ENCODE measurements at places on chromosomes 1 and 21.

DNA sequence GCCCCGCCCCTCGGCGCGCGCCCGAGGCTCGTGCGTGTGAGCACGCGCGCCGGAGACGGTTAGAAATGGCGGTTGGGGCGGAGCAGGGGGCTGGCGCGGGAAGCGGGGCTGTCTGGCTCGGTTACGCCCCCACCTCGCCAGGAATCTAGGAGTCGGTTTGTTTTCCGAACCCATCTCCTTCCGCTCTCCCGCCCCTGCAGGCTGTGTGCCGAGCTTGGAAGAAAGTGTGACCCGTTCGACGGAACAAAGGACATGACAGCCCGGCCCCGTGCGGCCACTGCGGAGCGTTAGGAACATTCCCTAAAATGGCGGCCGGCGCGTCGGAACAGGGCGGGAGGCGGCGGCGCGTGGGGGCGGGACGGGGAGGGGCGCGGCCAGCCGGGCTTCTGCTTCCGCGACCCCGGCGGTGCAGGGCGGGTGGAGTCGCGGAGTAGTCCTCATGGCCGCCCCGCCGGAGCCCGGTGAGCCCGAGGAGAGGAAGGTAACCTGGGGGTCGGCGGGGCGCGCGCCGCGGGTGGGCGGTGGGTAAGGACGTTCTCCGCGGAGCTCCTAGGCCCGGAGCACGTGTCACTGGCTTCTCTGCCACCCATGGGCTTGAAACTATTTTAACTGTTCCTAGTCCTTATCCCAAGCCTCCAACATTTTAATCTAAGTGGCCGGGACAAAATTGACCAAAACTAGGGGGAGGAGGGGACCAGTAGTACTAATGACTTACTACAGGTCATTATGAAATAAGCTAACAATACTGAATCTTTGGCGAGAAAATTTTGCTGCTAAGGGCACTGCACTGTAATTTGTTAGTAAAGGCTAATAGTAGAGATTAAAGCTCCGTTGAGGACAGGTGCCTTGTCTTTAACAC, at the start of gene COX20:
COX20 (plus strand) TSS at position 383 of the 859 bp plus-strand sequence; CDS start at position 440, 57 bp downstream.
- peak; percentile 93 for DNase-seq

DNA sequence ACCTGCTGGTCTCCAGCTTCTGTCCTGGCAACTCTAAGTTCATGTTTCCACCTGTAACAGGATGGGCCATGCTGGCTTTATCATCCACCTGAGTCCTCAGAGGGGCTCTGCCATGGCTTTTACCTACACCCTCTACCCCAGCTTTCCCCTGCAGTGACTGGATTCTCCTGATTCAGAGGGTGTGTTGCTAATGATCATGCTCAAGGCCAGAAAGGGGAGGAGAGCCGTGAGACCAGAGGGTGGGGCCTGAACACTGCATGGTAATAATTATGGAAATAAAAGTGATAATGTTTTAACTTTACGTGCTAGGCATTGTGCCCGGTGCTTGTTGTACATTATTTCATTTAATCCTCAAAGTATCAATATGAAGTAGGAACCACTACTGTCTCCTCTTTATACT, 53.3 kb downstream of the CNIH3 start:
- no peak for DNase-seq

GRCh38 chr1:59879996-59880505, 46.5 kb downstream of the CYP2J2 start:
- no peak for DNase-seq

DNA sequence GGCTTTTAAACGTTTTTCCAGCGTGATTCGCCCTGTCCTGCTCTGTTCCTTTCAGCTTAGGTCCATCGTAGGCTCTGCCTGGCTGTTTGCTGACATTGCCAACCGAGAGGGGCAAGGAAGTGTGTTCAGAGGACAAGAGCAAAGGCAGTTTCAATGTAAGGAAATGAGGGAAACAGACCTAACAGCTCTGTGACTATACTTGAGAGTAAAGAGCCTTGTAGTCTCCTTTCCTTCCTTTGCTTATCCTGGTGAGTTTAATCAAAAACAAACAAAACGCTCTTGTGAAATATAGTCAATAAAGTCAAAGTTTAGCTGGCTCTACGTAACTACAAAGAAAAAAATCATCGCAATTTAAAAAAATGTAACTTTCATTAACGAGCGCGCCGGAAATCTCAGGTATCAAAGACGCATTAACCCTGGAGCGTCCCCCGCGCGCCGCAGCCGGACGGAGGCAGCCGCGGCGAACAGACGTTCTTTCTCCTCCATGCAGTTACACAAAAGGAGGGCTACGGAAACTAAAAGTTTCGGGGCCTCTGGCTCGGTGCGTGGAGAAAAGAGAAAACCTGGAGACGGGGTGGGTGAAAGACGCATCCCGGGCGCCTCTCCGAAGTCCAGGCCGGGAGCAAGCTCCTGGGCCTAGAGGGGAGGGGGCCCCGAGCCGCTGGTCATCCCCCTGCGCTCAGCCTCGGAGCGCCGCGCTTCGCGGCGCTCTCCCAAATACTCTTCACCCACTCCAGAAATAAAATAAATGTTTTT, 617 bp upstream of the ADGRL2 start:
- peak; percentile 85 for DNase-seq

DNA sequence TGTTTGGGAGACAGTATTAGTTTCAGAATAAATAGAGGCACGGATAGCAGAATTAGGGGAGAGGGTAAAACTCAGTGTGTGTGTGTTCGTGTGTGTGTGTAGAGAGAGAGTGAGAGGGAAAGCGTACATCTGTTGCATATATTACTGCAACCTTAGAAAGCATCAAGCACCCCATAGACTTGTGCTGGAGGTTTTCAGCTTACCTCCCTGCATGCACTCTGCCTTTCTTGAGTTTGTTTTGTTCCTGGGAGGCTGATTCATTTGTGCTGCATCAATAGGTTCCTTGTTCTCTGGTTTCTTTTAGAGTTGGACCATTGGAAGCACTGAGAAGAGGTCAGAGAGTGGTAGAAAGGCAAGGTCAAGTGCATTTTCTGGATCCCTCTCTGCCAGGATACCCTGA, 104.4 kb upstream of the KCNK1 start:
- DNase-seq = no peak

GRCh38 chr1:165187031-165188009, 169.2 kb downstream of the LMX1A start:
- no peak for DNase-seq

- DNase-seq = no peak
These were observed 310.5 kb downstream of the S1PR1 start for GRCh38 chr1:101547357-101547756.

- no peak for DNase-seq
These were observed 1.8 kb downstream of the LMX1A start for GRCh38 chr1:165354739-165355138.

- no peak for DNase-seq
These were observed 4.9 kb upstream of the S100A8 start for GRCh38 chr1:153395776-153396175.

DNA sequence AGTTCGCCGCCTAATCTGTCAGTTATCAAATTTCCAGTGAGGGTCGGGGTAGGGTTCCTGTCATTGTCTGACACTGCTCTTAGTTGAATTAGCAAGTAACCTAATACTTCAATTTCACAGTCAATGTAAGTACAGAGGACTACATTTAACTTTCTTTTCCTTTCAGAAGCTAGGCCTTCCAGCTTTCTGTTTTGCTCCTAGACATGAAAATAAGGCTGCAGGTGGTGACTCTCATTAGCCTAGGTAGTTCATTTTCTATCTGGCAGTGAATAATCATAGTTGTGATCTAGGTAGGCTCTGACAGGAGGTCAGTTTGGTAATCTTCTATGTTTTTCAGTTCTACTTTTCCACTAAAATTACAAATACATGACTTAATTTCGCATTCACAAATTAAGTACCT, 783.1 kb downstream of the MRPL39 start:
- no peak for DNase-seq

GRCh38 chr1:228933753-228934152, 198.5 kb downstream of the RHOU start:
- no peak for DNase-seq

DNA sequence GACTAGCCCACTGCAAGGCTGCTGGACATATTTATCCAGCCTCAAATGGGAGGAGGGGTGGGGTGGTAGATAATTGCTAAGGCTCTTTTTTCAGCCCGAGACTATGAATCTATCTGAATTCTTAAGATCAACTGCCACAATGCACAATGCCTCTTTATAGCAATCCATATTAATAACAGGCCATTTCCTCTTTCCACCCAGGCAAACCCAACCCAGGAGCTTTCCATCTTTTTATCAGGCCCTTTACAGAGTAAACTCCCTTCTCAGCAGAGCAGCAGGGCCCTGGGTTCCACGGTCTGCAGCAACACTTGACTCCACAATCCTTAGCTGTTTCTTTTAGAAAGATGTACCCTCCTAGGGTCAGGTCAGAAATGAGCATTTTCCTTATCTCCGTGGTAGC, 806 bp downstream of the DDOST start:
- no peak for DNase-seq

DNA sequence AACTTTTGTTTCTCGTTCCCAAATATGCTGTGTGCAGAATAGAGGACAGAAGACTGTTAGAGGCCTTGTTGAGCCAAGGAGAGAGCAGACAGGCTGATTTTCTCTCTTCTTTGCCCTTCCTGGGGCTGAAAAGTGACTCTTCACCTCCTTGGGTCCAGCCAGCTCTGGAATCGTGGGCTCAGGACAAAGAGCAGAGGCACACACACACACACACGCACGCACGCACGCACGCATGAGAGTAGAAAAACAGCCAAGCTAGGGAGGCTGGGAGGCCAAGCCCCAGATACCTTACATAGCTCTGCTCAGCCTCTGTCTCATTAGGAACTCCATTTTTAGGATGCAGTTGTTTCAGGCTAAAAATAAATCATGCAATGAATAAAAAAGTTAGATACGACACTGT, at the start of gene CASQ2:
CASQ2 (minus strand) TSS at position 166 of the 400 bp plus-strand sequence. CDS start 173 bp downstream, outside the sequence.
- DNase-seq = no peak

GRCh38 chr1:38006008-38006828, 904 bp upstream of the FHL3 start:
- DNase-seq = no peak

- no peak for DNase-seq
These were observed 247.4 kb downstream of the PTBP2 start for GRCh38 chr1:96968983-96969382.

- no peak for DNase-seq
These were observed 39.4 kb downstream of the CDC14A start for GRCh38 chr1:100391675-100392074.

GRCh38 chr1:36482724-36483388, at the start of gene CSF3R:
TSS of gene CSF3R (minus strand) at chr1:36482913. CDS start at chr1:36479496, 3,417 bp downstream.
- DNase-seq = no peak

- DNase-seq = no peak
These were observed 246.3 kb downstream of the HHIPL2 start for GRCh38 chr1:222301652-222302051.

GRCh38 chr21:45979141-45979631, 2.4 kb upstream of the COL6A1 start:
- peak; percentile 47 for DNase-seq

DNA sequence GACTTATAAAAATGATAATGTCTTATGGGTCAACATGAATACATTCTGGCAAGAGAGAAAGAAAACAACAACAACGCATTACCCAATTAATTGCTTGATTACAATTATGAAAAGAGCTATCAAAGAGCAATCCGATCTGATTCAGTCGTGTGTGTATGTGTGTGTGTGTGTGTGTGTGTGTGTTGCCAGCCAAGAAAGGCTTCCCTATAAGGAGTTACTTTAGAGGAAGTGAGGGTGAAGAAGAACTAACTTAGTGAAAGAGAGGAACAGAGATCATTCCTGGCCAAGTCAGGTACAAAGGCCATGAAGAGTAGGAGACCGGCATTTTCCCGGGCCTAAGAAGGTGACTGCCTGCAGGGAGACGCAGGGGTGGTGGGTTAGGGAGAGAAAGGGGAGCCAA, 9.4 kb downstream of the TMEM35B start:
- no peak for DNase-seq

GRCh38 chr1:64864018-64864940, 102.1 kb downstream of the JAK1 start:
- DNase-seq = no peak

GRCh38 chr1:213586587-213586972, 401.2 kb upstream of the PROX1 start:
- no peak for DNase-seq

DNA sequence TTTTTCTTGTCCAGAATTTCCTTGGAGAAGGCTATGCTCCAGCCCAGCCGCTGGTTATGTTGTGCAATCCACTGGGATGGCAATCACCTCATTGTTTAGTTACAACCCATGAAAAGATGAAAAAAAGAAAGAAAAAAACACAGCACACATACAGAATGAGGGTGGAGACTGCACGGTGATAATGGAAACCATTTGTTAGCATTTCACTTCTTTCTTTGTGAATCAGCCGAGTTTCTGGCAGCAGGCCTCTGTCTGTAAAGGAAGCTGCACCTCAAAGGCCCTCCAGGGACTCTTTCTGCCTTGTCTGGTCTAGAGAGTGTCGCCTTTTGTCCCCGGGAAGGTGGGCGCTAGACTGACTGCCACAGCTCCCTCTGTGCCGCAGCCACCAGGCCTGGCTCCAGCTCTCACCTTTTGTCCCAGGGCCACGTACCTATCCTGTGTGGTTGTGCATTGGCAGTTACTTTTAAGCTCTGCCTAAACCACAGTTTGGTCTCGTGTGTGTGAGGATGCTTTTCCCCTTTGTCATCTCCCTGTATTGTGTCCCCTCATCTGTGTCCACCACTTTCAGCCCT, 35.6 kb downstream of the NGF start:
- peak; percentile 82 for DNase-seq

DNA sequence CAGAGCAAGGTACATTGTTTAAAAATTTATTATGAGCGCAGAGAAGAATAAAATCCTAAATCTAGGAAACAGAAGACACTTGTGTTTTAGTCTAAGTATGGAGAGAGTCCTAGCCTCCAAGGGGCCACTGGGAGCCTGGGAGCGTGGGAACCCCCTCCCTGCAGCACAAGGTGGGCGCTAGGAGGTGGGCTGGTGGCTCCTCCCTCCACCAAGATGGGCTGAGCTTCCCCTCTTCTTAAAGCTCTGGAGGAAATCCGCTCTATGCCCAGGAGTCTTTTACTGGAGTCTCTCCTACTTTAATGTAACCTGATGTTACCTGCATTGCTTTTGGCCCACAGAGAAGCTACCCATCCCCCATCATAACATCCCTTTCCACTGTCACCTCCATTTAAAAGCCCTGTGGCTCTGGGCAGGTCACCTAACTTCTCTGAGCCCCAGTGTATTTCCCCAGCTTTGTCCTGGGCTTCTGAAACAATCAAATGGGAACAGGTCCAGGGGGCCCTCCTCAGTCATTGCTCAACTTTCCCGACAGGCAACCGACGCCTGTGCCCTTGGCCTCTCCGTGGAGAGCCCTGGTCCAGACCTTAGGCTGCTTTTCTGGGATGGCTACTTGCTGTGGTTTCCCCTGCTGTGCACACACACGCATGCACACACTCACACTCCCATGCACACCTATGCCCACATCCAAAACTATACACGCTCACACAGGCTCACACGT, 181.5 kb downstream of the NPHP4 start:
- no peak for DNase-seq

- DNase-seq = no peak
These were observed 26.6 kb upstream of the FBXO28 start for GRCh38 chr1:224087286-224087794.

- no peak for DNase-seq
These were observed 14.5 kb downstream of the NMNAT1 start for GRCh38 chr1:9957726-9958125.

- no peak for DNase-seq
These were observed 3.1 kb upstream of the MROH9 start for GRCh38 chr1:170932236-170932635.
